Suprapubic skin (tissue), 4 donors: ENCODE measurements at places on chromosomes 2 and 18. TPM values are rescaled to one million over a fixed set of nuclear protein-coding genes. Genes with fewer than 3 reads are reported as not detected.
A peak's percentile ranks its signal among the peaks of the same experiment; 100 is the strongest.

DNA sequence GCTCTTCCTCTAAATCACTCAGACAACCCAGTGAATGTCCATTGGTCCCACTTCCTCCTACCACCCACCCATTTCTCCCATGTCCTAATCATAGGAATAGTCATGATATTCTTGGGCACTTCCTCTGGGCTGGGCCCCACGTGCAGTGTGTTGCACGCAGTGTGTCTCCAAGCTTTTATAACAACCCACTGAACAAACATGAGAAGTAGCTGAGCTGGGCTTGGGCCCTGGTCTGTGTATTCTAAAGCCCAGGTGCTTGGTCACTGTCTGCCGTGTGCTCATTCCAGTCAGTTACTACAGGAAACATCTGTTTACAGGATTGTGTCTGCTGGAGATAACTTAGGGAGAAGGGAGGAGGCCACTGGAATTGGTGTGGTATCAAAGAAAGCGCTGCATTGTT lies 64.2 kb upstream of the THOC1 start:
- H3K36me3 ChIP-seq = no peaks in the 10 kb centered on the region
- H3K4me1 ChIP-seq = peaks cover 5% of the 10 kb centered on the region
- H3K27me3 ChIP-seq = no peaks in the 10 kb centered on the region
- no peak overlapping the region for H3K4me3 ChIP-seq
- H3K27ac ChIP-seq = no peak overlapping the region

DNA sequence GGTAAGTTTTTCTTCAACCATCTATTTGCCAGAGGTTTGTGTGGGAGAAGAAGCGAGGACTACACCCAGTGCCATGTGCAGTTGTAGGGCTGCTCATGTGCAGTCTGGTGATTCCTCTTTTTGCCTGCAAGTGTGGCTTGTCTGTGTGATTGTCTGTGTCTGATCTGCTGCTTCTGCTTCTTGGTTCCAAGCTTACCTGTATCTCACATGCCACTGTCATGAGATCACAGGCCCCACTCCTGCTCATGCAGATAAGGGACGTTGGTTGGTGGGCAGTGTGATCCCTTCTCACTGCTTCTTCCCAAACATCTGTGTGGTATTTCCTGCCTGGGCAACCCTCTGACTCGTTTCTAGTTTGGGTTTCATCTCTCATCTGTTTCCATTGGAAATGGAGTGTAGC lies 27.1 kb downstream of the RRM2 start:
- H3K27ac ChIP-seq = no peak overlapping the region
- no peak for DNase-seq
- H3K4me3 ChIP-seq = no peak overlapping the region
- no peaks in the 10 kb centered on the region for H3K36me3 ChIP-seq
- H3K27me3 ChIP-seq = no peaks in the 10 kb centered on the region
- no peaks in the 10 kb centered on the region for H3K4me1 ChIP-seq

Gene CYP1B1
- 12.9 TPM for total RNA-seq

DNA sequence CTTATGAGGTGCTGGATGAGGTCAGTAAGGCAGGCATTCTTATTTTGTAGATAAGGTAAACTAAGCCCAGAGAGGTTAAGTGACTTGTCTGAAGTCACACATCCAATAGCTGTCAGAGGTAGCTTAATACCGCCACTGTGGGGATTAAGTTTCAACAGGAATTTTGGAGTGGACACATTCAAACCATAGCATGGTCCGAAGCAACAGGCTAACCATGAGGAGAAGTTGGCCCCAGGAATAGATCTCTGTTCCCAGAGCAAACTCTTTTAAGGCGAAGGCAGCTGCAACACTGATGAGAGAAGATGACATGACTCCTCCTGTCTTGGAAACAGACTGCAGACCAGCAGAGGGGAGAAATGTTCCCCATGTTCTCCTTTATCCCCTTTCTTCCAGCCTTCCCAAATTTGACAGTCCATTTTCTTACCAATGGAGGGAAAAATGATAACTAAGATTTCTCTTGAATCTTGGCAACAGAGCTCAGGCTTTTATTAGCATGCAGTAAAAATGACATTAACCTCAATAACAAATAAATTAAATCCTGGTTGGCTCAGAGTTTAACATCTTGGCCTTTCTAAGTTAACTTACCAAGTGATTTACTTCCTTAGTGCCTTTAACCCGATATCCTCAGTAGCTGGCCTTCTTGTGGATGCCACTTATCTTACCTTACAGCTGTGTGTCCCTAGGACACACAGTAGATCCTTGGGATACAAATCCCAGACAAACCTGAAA lies 67.9 kb upstream of the STPG4 start:
- H3K27ac ChIP-seq = no peak overlapping the region
- no peak for DNase-seq
- no peak overlapping the region for H3K4me3 ChIP-seq
- H3K27me3 ChIP-seq = no peaks in the 10 kb centered on the region

GRCh38 chr18:616380-616995 lies 19.7 kb downstream of the CLUL1 start:
- H3K27me3 ChIP-seq = no peaks in the 10 kb centered on the region
- no peak for DNase-seq
- H3K4me3 ChIP-seq = no peak overlapping the region
- H3K27ac ChIP-seq = no peak overlapping the region

Gene KCNF1
- not detected for total RNA-seq

DNA sequence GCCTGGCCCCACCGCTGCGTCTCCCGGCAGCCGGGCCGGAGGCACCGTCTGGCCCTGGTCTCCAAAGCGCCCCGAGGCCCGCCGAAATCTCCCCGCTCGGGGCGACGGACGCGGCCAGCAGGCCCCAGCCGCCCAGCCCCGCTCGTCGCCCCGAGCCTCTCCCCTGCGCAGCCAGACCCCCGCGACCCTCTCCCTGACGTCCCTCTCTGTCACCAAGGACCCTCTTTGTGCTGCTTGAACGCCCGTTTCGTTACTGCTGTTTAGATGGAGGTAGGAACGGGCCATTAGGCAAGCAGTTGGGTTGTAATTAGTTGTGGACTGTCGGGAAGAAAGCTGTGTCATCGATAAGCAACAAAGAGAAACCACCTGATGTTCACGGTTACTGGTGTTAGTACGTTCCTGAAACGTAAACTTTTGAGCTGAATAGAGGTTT lies 686 bp downstream of the UBXN4 start:
- no peaks in the 10 kb centered on the region for H3K36me3 ChIP-seq
- no peaks in the 10 kb centered on the region for H3K27me3 ChIP-seq
- DNase-seq = no peak
- H3K4me3 ChIP-seq = peak overlapping the region; percentile 99

DNA sequence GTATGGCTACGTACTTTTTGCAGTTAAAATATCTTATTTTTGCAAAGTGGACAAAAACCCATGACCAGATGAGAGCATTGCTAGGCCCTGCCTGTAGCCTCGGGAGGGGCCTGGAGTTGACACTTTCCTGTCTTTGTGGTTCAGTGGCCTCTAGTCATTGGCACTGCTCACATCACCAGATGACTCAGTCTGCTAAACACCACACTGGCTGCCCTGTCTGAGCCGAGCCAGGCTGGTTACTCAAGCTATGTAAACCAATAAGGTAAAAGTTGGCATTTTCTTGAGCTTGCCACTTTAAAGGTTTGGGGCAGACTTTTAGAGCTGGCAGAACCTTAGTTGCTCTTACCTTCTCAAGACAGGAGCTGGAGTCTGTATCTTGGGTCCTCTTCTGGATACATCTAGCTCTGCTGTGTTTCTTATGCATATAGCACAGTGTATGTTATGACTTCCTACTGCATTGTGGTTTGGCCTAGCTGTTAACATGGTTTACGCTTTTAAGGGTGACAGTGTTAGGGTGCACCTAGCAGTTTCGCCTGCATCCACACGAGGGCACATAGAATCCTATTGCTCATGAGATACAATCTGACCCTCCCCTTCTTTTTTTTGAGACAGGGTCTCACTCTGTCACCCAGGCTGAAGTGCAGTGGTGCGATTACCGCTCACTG lies 76.4 kb downstream of the AP1S3 start:
- no peak overlapping the region for H3K4me3 ChIP-seq
- no peaks in the 10 kb centered on the region for H3K36me3 ChIP-seq
- H3K27ac ChIP-seq = no peak overlapping the region
- peaks cover 26% of the 10 kb centered on the region for H3K4me1 ChIP-seq
- no peaks in the 10 kb centered on the region for H3K27me3 ChIP-seq

Gene KIAA2012
- not detected for total RNA-seq

Gene ST6GAL2
- total RNA-seq = 1.7 TPM

DNA sequence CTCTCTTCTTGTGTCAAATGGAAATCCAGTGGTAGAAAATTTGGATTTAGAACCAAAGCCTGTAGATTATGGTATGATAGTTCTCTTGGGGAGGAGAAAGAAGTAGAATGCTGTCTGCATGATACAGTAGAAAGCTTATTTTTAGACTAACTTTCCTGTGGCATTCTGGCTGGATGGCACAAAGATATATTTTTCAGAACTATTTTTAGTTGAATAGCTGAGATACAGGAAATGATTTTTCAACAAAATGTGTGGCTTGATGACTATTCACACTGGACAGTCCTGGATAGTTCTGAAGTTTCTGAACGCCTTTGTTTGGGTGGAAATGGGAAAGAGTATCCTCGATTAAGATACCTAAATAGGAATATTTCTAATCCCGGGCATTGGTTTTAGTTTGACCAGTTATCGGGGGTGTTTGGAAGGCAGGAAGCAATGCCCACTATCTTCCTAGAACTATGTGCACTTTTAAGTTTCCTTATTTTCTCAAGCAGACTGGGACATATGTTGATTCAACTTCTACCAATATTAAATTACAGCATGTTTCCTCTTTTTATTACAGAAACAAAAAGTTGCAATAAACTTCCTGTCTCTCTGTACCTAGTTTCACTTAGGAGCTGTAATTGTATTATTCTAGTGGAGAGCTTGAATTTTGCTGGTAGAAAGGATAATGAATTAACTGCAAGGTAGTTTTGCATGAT lies 32.1 kb downstream of the GDF7 start:
- no peak overlapping the region for H3K4me3 ChIP-seq
- no peak for DNase-seq

Gene IL18RAP
- total RNA-seq = 0.59 TPM

Gene ARHGAP28
- total RNA-seq = 3.1 TPM

Gene BBS5
- 4.3 TPM for total RNA-seq

Gene C2orf78
- total RNA-seq = not detected

DNA sequence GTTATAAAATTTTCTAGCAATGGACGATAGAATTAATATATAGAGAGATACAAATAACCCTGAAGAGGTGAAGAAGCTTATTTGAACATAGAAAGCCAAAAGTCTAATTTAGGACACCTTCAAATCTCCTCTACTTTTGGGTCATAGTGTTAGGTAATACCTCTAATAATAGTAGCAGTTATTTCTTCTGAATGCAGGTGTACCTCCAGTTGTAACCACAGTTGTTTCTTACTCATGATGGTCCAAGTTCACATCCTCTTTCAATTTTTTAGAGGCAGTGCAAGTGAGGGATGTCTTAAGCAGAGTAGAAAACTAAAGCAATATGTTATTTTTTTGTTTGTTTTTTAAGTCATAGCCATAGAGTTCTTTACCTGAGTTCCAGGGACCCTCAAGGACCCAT lies 429.5 kb downstream of the CCDC85A start:
- H3K27ac ChIP-seq = no peak overlapping the region
- no peak overlapping the region for H3K4me3 ChIP-seq
- H3K36me3 ChIP-seq = no peaks in the 10 kb centered on the region
- no peak for DNase-seq

- H3K27ac ChIP-seq = no peak overlapping the region
- H3K4me1 ChIP-seq = no peaks in the 10 kb centered on the region
- H3K36me3 ChIP-seq = no peaks in the 10 kb centered on the region
- DNase-seq = no peak
Measured at GRCh38 chr2:217459680-217460405, 543.0 kb downstream of the TNS1 start.

- no peak for DNase-seq
- no peaks in the 10 kb centered on the region for H3K4me1 ChIP-seq
- no peak overlapping the region for H3K27ac ChIP-seq
- no peak overlapping the region for H3K4me3 ChIP-seq
Measured at GRCh38 chr2:80078290-80079036, 226.1 kb downstream of the LRRTM1 start.

DNA sequence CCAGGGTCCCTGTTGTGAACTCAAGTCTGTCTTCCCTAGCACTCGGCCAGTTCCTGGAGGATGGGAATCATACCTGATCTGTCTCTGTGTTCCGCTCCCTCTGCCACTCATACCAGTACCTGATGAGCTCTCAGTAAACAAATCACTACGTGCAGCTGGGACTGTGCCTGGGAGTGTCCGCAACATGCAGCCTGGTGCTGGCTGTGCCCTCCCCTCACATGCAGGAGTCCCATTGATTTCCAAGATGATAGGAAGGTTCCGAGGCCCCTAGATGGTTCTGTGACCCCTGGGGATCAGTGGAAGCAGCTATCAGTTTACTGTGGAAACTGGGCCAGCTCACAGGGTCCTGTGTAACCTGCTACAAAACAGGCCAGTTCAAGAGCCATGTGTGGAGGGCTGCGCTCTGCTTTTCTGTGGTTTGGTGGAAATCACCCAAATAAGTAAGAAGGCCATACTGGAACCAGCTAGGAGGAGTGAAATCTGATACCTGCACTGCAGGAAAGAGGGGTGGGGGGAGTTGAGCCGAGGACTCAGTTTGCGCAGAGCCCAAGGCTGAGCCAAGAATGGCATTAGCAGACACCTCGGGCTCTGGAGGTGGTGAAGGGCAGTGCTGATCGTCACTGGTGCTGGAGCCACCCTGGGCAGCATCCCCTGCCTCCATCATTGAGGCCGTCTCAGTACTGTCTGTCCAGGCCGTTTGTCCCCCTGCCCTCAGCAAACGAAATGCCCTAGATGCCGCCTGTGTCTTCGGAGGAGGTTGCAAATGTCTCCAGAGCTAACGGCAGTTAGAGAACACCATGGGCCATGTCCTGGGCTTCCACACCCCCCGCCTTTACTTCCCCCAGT lies 93.3 kb downstream of the KLHL29 start:
- DNase-seq = no peak
- no peaks in the 10 kb centered on the region for H3K27me3 ChIP-seq
- H3K36me3 ChIP-seq = no peaks in the 10 kb centered on the region
- no peak overlapping the region for H3K4me3 ChIP-seq

- H3K27ac ChIP-seq = no peak overlapping the region
- no peaks in the 10 kb centered on the region for H3K27me3 ChIP-seq
- H3K4me3 ChIP-seq = no peak overlapping the region
- peaks cover 14% of the 10 kb centered on the region for H3K4me1 ChIP-seq
Measured at GRCh38 chr2:69154106-69154505, 141.1 kb downstream of the ANTXR1 start.

DNA sequence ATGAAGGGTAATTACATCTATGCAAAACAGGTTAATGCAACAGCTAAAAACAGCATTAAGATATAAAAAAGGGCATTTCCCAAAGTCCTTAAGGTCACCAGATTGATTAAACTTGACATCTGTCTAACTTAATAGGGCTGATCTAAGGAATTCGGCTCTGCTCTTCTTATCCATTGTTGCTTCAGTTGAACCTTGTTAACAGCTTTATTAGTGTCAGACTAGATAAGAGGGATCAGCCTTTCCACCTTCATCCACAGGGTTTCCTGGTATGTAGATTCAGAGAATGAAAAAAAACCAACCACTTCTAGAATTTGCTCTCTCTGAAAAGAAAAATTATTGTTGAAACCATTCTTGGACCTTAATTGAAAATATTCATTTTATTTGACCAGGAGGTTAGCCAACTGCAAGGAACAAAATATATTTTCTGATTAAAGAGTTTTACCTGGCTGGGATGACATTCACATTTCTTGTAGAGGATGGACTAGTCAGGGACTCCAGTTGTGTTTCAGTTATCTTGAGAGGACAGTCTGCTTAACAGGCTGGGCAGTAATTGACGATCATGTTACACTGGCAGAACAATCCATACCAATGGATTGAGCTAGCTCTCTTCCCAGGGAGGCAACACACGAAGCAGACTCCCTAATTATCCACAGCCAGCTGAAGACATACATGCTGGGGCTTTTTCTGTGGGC lies 357.4 kb upstream of the ACVR2A start:
- no peaks in the 10 kb centered on the region for H3K36me3 ChIP-seq
- DNase-seq = no peak
- H3K4me3 ChIP-seq = no peak overlapping the region
- H3K4me1 ChIP-seq = no peaks in the 10 kb centered on the region
